Astrocyte (in vitro differentiated cells and primary cell): ENCODE measurements at places on chromosomes 5 and 9. TPM values are rescaled to one million over a fixed set of nuclear protein-coding genes. Genes with fewer than 3 reads are reported as not detected.

DNA sequence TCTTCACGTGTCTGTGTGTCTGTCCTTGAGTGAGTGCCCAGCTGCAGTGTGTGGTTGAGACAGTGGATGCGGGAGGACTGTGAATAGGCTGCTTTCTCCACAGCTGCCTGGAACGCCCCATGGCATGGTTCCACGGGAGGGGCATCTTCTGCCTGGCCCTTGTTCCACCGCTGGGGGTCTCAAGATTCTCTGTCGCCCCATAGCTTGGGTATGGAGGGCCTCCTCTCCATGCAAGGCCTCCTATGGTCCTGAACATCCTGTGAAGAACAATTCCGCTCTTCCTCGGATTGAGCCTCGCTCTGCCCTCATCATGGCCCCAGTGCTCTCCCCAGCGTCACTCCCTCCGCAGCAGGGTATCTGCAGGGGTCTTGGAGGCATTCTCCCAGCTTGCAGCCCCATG is 36.1 kb downstream of the COL5A1 start:
- no peak for DNase-seq

- peak; percentile 57 for DNase-seq
Observed at GRCh38 chr5:100444961-100445360, 90.2 kb upstream of the FAM174A start.

DNA sequence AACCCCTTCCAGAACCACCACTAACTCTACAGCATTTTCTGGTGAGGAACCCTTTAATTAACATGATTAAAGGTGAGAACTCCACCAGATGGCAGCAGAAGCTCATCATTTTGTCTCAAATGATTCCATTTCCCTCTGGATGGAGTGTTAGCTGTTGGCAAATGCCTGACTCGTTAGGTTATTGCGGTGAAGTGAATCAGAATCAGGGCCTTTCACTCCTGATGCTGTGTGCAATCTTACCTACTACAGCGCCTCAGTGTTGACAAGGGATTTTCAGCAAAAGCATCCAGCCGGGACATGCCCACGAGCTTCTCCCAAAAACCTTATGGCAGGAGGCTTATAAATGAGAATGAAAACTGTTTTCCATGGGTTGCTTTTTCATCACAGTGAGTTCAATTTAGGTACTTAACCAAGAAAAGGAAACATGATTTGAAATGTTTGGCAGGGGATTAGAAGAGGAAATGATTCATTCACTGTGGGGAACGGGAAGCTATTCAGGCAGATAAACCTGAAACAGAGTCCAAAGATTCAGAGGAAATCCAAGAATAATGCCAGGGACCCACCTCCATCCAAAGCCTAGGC is 48.0 kb upstream of the CAST start:
- DNase-seq = peak; percentile 93

DNA sequence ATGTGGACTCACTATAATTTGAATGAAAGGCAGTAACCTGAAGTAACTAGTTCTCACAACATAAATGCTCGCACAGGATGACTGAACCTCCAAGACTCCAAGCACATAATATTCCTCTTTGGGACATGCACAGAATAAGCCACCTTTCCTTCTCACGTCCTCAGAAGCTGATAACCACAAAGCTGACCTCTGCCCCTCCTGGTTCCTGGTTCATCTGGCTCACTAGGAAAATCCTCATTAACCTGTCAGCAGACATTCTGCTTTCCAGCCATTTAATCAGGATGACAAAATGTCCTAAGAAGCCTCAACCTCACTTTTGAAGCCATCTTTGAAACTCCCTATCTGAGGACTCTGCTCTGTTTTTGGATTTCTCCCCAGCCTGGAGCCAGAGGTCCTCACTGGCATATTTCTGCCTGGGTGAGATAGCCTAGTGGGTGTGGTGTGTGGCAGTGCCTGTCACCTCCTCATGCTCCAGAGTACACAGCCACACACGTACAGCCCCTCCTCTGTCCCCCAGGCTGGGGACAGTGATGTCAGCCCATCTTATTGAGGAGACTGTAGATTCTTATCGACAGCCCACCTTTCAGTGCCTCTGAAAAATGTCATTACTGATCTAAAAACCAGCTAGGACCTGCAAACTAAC is 10.3 kb downstream of the ANKH start:
- DNase-seq = no peak

DNA sequence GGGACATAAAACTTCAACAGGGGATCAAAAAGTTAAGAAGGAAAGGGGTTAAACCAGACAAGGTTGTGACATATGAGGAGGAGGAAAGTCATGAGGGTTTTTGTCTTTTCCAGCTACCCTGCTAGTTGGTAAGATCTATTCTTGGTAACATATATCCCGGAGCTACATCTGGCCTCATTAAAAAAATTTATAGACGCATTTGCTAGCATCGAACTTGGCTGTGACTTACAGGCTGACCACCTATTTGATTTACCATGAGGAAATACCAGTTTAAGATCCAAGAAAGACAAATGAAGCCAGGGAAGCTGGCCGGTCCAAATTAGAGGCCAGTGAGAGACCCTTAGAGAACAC is 87.6 kb upstream of the NIPAL4 start:
- DNase-seq = no peak

- DNase-seq = no peak
Observed at GRCh38 chr5:93070938-93071337, 510.1 kb downstream of the NR2F1-AS1 start.

- DNase-seq = no peak
Observed at GRCh38 chr9:125993466-125993865, 246.3 kb downstream of the PBX3 start.

GRCh38 chr5:113117543-113118115 is 141.0 kb downstream of the DCP2 start:
- no peak for DNase-seq

DNA sequence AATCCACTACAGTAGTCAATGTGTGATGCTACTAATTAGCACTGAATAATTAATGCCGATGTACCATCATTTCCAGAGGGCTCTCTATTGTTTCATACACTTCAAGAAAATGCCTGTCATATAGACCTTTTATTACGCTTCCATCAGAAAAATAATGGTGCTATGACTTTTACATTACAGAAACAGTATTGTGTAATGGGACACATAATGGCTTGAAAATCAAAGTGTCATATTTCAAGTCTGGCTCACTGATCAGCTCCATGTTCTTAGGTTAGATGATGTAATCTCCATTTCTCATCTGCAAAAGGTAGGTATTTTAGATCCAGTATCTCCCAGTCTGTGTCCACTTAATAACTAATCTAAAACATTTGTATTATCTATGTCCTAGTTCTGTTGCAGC is 990.6 kb upstream of the TYRP1 start:
- no peak for DNase-seq

C5orf34 gene
- total RNA-seq = 2.5 and 3.3 TPM in 2 replicates

- peak; percentile 43 for DNase-seq
Observed at GRCh38 chr5:90488791-90489190, 14.1 kb downstream of the POLR3G start.

PHF2 gene
- total RNA-seq = 12.1 and 12.3 TPM in 2 replicates

DNA sequence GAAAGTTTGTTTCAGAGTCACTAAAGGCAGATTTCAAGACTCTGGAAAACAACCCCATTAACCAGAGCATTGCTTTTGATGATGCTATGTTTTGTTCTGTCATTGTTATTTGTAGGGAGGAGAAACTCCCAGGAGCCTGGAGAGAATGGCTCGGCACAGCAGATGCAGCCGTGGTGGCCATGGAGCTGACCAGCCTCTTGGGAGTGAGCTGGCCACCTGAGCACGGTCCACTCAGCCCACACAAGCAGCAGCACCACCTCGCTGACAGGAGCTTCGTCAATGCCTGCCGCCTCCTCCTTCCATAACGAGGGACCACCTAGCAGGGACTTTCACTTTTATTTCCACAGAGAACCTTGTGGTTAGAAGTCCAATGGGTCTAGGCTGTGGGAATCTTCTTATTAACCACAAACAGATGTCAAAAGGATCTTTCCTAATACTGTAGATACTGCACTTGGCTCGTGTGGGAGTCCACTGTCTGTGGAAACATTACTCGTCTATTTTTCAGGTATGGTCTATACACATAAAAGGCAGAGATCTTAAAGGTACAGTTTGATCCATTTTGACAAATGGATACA is 21.0 kb upstream of the SMIM32 start:
- no peak for DNase-seq

DNA sequence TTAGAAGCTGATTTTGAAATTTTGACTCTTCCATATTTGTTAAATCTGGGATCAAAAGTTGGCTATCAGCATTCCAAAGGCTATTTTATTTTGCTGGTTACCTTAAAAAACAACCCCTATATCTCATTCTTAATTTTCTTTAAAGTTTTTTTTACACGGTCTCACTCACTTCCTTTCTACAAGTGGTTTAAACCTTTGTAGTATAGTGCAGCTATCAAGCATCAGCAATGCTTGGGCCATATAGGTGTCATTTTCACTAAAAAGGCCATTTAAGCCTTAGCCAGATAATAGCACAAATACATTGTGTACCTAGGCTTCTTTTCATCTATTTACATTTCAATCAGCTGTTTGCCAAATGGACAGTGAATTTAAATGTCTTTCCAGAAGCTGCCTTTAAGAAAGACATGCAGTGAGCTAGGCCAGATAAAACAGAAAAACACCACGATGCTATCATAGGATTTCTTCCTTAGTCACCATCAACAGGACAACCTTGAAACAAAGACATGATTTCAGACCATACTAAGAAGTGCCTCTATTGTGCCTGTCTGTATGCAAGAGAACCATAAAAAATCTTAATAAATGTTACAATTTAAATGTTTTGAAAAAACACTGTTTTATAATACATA is 104.2 kb downstream of the RAPGEF6 start:
- DNase-seq = no peak

DNA sequence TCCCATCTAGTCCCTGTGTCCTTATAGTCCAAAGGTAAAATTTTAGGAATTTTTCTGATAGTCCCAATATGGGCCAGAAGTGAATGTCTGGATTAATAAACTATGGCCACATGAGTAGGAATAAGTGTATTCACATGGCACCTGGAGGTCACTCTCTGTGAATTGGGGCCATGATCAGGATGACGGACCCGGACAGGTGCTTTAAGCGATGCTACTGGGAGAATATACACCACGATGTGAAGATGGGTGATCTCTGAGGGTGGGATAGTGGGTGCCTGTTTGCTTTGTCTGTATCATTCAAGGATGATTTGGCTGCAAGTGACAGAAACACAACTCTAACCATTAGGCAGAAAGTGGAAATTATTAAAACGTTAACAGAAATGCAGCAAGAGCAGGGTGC is 101.2 kb downstream of the UGCG start:
- DNase-seq = no peak

MSX2 gene
- 5.6 and 12.0 TPM in 2 replicates for total RNA-seq

TMC1 gene
- total RNA-seq = 0.10 TPM in 1 of 2 replicates, not detected in the other

ZFR gene
- total RNA-seq = 65.8 and 68.4 TPM in 2 replicates

GRCh38 chr5:156188016-156188415 is 138.9 kb upstream of the SGCD start:
- DNase-seq = no peak

DNA sequence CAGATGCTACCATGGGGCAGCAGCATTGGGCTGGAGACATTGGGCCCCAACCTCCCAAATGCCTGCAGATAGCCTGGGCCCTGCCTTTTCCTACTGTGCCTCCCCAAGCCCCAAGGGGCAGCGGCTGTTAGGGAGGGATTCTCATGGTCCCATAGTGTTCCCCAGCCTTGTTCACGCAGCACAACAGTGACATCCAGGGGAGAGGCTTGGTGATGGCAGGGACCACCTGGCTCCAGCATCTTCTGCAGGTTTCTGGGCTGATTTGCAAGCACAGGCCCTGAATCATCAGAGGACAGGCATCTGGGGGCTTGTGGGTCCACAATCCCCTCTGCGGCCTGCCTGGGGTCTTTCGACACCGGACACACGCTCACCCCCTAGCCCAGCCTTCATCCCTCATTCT is 354.6 kb downstream of the SLIT3 start:
- no peak for DNase-seq

DNA sequence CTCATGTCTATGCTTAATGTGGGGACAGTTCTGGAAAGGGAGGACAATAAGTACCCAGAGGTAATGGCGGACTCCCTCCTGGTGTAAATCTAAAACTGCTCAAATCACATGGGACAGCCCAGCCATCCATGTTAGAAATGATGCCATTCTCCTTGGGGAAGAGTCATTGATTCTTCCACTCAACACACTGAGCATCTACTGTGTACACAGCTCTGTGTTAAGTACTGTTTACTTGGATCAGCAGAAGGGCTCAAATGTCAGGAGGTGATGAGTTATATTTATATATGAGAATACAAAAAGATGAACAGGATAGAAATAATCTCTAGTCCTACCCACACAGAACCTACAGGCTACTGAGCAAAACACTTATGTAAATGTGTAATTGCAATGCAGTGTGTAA is 31.8 kb upstream of the NANS start:
- no peak for DNase-seq

DNA sequence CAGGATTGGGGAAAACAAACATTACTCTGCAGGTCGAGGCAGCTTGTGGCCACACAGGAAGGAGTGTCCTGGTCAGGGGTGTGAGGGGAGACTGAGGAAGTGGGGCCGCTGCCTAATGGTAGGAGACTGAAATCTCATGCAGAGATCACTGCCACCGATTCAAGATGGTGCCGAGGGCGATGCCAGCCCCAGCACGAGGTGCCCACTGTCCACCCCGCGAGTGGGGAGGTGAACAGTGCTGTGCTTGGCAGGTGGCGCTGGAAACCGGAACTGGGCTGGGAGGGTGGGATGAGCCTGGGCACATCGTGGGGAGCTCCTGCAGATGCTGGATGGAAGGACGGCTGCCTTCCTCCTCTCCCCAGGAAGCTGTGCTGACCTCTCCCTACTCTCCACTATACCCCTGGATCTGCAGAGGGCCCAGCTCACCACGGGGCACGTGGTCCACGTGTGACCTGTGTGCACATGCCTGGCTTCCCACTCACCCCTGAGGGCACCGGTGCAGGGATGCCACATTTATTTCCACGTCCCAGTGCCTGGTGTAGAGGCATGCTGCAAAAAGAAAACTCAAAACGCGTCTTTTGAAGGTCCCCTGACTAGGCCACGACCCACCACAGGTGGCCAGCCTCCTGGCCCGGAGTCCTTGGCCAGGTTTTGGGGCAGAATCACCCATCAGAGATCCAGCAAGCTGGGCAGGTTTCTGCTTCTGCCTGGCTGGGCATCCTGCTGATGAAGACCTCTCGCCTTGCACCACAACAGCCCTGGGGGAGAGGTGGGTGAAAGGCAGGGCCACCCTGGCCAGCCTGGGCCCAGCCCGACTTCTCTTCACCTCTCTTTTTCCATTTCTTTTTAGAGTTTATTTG is 71.7 kb upstream of the FCN1 start:
- DNase-seq = no peak

DNA sequence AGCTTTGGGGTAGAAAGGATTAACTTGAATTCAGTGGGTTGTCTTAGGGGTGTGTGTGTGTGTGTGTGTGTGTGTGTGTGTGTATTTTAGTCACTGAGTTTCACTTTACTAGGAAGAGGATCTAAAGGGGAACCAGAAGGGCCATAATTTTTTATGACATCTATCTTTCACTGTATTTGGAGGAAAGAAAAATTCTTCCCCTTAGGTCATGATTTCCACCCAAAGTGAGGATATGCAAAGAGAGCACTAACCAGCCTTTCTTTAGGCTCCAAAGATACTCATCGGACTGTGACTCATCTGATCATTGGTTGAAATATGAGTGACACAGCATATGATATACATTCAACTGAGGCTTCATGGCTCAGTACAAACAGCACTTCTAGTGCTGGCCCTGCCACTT is 75.2 kb upstream of the RASGRF2 start:
- no peak for DNase-seq
